Stimulated activated CD4-positive, alpha-beta T cell treated with anti-CD3 and anti-CD28 coated beads, Interleukin-2, amount 100 ng/mL, for 48 hours (primary cell): ENCODE measurements at places on chromosomes 1 and 21.

DNA sequence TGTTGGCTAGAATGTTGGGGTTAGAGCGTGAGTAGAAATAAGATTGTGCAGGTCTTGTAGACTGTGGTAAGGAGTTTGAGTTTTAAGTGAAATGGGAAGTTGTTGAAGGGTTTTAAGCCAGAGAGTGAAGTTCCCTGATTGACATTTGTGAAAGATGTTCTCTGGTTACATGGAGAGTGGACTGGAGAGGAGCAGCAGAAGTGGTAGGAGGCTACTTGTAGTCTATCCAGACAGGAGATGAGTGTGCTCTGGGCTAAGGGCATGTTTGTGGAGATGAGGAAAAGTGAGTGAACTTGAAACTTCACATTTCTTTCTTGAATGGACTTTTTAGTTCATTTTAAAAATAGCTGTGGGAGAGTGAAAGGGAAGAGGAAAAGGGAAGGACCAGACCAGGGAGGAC lies 37.0 kb downstream of the F3 start:
- no peak for DNase-seq

DNA sequence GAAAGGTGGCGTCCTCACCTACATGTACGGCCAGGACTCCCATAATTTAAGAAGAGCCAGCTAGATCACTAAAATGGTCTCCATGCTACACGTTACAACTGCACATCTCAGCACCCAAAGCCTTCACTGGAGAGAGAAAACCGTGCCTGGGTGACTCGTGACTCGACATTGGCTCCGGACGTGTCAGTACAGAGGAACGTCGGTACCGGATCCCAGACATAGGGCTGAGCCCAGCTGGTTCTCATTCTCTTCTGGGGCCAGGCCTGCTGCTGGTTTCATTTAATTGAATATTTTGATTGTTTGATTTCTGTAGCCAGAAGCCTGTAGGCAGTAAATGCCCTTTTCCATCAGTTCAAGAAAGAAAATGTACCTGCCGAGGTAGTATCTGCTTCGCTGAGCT lies 93.1 kb downstream of the HHIPL2 start:
- DNase-seq, result no peak

GRCh38 chr1:213891989-213892902 lies 95.5 kb upstream of the PROX1 start:
- no peak for DNase-seq

DNA sequence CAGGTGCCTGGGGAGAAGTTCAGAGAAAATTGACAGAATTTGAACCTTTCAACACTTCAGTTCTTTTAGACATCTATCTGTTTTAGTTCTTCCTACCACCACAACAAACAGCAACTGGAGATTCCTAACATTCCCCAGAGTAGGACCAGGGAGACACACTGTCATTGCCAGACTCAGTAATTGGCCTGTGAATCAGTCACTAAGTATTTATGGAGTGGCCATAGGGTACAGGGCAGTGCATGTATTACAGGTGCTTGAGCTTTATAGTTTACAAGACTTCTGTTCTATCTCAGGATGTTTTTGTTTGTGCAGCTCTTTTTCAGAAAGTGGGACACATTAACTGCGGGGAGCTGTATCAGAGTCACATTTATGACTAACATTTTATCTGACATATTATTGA lies 1.7 kb downstream of the CDC14A start:
- DNase-seq, result no peak

DNA sequence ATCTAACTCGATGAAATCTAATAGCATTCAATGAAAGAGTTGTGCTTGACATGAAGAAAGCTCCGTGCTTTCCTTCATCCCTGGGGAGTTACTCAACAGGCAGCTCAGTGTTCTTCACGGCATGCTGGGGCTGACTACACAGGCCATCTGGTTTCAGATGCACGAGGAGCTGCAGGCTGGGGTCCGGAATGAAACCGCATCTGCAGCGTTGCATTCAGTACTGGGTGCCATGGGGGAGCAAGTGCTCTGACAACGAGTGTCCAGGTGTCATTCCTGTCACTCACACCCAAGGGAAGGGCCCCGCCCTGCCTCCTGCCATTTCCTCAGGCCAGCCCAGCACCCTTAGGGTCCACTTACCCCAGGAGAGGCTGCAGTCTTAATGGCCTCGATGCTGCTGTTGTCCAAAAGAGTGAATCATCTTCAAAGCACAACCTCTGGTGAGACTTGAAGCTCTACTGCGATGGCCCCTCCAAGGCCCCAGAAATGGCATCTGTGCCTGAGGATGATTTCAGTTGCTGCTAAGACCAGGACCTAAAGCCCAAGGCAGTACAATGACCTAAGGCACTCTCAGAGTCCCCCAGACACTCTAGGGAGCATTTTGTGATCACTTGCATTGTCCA lies 61.4 kb downstream of the STUM start:
- DNase-seq, result no peak
